ENCODE measurements at places on chromosomes 11 and 22.

DNA sequence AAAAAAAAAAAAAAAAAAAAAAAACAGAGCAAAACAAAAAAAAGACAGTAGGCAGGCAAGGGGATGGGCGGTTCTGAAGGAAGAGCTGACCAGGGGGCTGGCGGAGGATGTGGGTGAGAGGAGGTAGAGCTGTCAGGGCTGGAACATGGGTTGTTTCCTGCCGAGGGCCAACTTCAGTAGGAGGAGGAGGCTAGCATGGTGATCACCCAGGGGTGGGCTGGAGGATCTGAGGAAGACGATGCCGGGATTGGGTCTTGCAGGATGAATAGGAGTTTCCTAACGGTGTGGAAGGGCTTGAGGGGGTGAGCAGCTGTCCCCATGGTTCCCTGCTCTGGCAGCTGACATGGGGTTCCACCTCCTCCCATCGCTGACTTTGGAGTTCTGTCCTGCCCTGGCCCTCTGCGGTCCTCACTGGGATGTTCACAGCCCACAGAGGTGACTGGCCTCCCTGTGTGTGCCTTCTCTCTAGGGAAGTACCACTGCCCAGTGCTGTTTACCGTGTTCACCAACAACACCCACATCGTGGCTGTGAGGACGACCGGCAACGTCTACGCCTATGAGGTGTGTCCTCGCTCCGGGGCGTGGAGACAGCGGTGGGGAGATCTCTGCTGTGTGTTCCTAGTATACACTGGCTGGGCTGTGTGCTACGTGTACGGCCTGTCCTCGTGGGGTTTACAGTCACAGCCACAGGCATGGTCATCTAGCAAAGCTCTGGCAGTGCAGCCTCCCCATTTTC lies 15.2 kb downstream of the PPIL2 start:
- no peak for DNase-seq

DNA sequence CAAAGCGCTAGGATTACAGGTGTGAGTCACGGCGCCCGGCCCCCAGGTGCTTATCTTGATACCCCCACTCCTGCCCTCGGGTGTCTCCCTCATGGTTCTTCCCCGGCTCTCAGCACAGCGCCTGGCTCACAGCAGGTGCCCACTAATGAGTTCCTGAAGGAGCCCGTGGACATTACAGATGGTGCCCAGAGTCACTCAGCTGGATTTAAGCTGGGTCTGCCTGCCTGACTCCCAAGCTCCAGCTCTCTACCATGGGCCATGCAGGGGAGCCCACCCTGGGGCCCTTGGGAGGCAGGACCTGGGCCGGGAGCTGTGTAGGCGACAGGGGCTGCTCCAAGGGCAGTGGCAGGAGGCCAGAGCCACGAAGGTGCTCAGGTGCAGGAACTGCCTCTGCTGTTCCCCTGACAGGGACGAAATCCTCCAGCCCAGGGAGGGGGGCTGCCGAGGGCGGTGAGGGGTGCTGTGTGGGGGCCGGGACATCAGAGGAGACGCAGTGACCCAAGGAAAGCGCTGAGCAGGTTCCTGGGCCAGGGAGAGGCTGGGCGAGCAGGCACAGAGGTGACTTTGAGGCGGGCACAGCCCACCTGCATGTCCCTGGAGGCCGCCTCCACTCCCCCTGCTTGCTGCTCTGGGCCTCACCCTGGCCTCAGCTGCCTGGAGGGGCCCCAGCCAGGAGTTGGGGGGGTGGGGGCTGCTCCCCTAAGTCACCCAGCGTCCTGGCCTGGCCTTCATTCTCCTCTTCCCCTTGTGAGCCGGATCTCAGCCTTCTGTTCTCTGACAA lies 14.6 kb upstream of the FLRT1 start:
- DNase-seq, result peak; percentile 77

GRCh38 chr22:47446821-47447810 lies 684.7 kb downstream of the TBC1D22A start:
- DNase-seq, result no peak

GRCh38 chr11:126871792-126872191 lies 128.8 kb downstream of the KIRREL3 start:
- no peak for DNase-seq

DNA sequence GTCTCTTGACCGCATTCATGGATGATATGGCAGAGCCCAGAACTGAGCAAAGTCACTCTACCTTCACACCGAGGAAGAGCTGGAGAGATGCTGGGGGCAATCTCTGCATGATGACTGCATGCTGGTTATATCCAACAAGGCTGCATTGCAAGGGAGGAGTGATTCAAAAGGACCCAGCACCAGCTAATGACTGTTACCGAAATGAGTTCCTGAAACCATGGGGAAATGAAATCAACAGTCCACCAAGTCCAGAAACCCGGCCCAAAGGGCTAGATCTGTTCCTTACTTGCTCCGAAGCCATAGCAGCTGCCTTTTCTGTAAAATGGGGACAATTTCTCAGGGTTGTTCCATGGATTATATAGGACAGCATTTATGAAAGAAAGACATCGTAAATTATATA lies 1.2 kb upstream of the SMIM35 start:
- DNase-seq, result no peak

- DNase-seq, result no peak
These were observed 10.0 kb upstream of the PEX26 start for GRCh38 chr22:18067548-18068341.

GRCh38 chr11:125588505-125588904 lies 4.1 kb upstream of the STT3A start:
- DNase-seq, result no peak

DNA sequence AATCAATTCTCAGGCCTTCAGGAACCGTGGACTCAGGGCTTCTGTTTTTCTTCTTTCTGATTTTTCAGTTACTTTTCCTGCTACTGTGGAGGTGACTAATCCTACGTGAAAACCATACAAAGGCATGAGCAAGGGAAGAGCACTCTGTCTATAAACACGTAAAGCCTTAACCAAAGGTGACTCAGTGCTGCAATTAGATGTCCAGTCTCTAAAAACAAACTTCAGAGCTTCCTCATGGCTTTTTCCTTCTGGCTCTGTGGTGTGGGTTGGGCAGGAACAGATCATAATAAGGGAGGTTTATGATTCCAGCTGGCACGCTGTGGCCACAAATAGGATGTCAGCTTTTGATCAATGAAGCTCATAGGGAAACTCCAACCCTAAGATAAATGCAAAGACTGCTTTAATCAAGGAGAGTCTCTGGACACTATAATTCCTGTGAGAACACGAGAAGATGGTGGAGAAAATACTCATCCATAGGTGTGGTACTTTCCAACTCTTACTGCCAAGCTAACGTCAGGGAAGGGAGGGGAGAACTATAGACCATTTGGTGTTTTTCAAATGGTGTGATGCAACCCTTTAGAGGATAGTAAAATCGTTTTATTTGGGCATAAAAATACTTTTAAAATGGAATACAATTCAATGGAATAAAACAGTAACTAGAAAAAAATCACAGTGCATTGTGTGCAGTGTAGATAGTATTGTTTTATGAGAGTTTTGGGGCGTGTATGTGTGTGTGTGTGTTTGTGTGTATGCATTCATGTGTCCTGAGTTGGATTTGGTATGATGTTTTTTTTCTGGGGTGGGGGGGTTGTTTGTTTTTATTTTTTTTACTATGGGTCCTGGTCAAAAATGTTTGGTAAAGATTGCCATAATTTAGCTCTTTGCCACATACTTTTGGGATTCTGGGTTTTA lies at the start of gene NXPE2:
TSS of gene NXPE2 (plus strand) at position 403 of the 912 bp plus-strand sequence. CDS start at position 452, 49 bp downstream.
- no peak for DNase-seq

DNA sequence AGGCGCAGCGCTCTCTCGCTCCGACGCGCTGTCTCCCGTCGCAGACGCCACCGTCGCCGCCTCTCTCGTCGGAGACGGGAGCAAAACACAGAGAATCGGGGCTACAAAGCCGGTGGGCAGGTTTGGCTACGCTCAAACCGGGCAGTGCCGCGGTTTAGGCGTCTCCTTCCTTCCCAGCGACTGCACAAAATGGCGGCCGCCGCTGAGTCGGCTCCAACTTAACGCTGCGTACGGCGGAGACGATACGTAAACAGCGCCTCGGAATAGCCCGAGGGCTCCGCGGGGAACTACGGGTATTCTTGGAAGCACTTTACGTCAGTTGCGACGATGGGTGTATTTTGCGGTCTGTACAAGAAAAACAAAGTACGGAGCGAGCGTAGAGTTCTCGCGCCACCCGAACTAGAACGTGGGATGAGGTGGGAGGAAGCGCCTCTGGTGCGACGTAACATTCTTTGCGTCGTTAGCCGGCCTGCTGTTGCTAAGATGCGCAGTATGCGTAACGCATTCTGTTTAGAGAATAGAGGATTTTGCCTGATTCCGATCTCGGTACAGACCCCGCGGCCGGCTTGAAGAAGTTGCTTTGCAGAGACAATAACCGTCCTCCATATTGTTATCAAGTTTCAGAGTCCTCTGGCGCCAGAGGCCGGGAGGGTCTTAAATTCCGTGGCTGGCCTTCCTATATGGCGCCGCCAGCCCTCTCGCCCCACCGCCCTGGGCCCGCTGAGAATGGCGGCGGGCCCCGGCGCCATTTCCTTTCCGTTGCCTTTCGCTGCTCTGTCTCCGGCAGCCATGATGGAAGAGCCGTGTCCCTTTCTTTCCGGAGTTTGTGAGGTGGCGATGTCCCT lies at the start of gene DDX17:
TSS of gene DDX17 (minus strand) at position 194 of the 845 bp plus-strand sequence.
- peak; percentile 98 for DNase-seq

DNA sequence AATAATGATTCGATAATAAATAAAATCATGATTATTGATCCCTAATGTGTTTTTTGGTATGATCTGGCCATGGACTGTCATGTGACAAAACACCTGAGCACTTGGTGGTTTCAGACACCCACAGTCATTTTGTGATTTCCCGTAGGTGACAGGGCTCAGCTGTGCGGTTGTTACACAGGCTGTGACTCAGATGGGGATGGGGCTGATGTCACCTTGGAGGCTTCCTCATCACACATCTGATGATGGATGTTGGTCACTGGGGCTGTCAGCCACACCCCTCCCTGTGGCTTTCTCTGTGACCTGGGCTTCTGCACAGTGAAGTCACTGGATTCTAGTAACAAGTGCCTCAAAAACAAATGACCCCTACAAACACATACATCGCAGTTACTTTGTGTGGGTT lies 995.1 kb downstream of the BRD1 start:
- DNase-seq, result no peak

DNA sequence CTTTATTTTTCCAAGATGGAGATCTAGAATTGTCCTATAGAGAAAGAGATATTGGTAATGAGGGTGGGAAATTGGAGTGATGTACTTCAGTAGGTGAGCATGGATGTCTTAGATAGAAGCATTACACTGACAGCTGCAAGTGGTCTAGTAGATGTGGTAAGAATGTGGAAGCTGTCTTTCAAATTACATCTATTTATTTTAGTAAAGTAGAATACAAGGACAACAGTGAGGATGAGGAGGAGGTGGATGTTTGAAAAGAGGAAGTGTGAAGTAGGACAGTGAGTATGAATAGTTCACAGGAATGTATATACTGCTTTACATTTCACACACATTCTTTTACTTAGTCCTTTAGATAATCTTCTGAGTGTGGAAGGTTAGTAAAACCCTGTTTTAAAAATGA lies 64.2 kb downstream of the HIPK3 start:
- DNase-seq, result no peak

GRCh38 chr11:1202776-1203504 lies 19.9 kb upstream of the MUC5B start:
- peak; percentile 15 for DNase-seq

DNA sequence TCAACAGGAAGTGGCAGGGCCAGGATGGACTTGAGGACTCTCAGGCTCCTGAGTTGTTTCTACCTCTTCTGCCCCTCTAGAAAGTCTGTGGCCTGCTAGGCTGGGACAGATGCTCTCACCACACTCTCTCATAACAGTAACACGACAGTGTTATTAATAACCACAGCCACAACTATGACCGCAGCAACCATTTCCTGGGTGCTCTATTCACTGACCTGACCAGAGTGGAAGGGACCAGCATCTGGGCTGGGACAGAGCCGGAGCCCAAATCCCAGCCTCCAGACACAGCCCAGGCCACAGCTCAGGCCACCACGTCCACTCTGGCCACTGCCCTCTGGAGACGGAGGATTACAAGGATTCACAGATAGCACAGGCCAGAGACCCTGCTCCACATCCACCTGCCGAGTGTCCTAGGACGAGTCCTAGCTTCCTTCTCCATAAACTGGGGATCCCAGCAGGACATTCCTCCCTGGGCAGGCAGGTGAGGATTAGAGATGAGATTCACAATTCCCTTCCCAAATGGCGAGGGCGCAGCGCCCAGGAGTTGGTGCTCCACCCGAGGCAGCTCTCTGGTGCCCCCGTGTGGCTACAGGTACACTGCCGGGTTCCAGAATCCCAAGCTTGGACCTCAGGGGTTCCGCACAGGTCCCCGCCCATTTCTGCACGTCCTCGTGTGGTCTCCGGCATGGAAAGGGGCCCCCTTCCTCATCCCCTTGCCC lies 7.1 kb downstream of the PNPLA5 start:
- peak; percentile 58 for DNase-seq

- DNase-seq, result no peak
These were observed 521 bp upstream of the PTS start for GRCh38 chr11:112225753-112226061.

DNA sequence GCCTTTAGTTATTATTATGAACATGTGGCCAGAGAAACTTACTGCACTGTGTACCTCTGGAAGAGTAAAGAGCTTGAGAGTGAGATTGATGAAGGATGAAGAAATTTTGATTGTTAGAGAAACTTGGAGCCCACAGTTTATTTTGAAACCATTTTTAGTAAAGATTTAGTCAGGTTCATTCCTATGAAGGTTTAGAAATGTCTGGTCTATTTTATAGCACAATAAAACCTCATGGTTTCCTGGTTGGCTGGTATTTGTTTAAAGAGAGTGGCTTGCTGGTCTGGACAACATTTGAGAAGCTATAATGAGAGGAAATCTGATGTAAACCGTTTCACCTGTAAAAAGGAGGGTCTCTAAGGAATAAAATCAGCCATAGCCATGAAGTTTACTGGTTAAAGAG lies 8.8 kb upstream of the PDE3B start:
- no peak for DNase-seq

- no peak for DNase-seq
These were observed 37.1 kb upstream of the CREB3L1 start for GRCh38 chr11:46240371-46240770.

GRCh38 chr11:19410032-19410431 lies 169.3 kb upstream of the E2F8 start:
- no peak for DNase-seq

- no peak for DNase-seq
These were observed 47.1 kb upstream of the UCP3 start for GRCh38 chr11:74055938-74056337.

- DNase-seq, result no peak
These were observed 124.2 kb downstream of the MIAT start for GRCh38 chr22:26781596-26781995.

GRCh38 chr11:131584785-131585592 lies 214.6 kb downstream of the NTM start:
- no peak for DNase-seq

GRCh38 chr22:22048981-22049531 lies 66.5 kb upstream of the TOP3B start:
- DNase-seq, result peak; percentile 14

DNA sequence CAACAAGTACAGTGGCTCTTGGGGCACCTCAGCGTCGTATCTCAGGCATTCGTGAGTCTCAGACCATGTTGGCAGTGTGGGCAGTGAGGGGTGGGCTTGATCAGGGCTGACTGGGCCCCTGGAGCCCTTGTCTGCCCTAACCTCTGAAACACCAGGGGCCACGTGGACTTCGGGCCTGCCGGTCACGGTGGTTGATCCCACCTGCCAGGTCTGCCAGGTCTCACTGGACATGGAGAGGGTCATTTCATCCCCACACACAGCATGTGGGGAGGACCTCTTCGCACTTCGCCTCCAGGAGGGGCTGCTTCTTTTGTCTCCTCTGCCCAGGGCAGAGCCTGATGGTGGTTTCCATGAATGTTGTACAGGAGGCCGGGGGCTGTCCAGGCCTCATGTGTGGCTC lies 77.1 kb downstream of the MPPED1 start:
- no peak for DNase-seq

GRCh38 chr11:131428853-131429252 lies 58.4 kb downstream of the NTM start:
- no peak for DNase-seq

- DNase-seq, result no peak
These were observed 56.0 kb downstream of the JAM3 start for GRCh38 chr11:134124660-134125451.

Measured in NCI-H2171 treated with DMSO at 0.1 percent for 48 hours (cell line).